ENCODE measurements at places on chromosomes 1 and 21. TPM values are rescaled to one million over a fixed set of nuclear protein-coding genes. Genes with fewer than 3 reads are reported as not detected.

The B3GALT2 gene
- total RNA-seq = 0.35 TPM

The GPR161 gene
- total RNA-seq = 4.7 TPM

The PBX1 gene
- total RNA-seq = 25.5 TPM

The SHE gene
- 0.19 TPM for total RNA-seq

The ENSA gene
- total RNA-seq = 179 TPM

The GPR3 gene
- total RNA-seq = 0.38 TPM

The BEND5 gene
- total RNA-seq = 1.8 TPM

All from esophagus squamous epithelium (tissue), 5 donors.